ENCODE measurements at places on chromosomes 5 and 9. TPM values are rescaled to one million over a fixed set of nuclear protein-coding genes. Genes with fewer than 3 reads are reported as not detected.

The GLIPR2 gene
- 21.6 TPM for total RNA-seq

DNA sequence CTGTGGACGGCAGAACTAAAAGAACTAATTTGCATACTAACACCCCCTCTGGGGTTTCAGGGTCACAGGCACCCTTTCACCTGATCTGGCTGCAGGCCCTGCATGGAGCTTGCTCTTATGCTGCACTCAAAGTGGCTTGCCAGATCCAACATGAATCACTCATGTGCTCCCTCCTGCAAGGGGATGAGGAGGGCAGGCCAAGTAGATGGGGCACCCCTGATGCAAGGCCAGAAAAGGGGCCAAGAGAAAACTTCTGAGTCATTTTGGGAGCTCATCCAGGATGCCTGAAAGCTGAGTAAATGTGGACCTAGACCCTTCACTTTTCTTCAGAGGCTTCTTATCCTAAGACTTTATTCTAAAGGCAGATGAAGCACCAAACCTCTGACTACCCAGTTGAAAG lies 558.5 kb upstream of the PTGER4 start:
- no peak overlapping the region for H3K27ac ChIP-seq
- H3K36me3 ChIP-seq, result no peaks in the 10 kb centered on the region
- no peak overlapping the region for H3K4me3 ChIP-seq
- H3K4me1 ChIP-seq, result no peaks in the 10 kb centered on the region
- H3K27me3 ChIP-seq, result no peaks in the 10 kb centered on the region

DNA sequence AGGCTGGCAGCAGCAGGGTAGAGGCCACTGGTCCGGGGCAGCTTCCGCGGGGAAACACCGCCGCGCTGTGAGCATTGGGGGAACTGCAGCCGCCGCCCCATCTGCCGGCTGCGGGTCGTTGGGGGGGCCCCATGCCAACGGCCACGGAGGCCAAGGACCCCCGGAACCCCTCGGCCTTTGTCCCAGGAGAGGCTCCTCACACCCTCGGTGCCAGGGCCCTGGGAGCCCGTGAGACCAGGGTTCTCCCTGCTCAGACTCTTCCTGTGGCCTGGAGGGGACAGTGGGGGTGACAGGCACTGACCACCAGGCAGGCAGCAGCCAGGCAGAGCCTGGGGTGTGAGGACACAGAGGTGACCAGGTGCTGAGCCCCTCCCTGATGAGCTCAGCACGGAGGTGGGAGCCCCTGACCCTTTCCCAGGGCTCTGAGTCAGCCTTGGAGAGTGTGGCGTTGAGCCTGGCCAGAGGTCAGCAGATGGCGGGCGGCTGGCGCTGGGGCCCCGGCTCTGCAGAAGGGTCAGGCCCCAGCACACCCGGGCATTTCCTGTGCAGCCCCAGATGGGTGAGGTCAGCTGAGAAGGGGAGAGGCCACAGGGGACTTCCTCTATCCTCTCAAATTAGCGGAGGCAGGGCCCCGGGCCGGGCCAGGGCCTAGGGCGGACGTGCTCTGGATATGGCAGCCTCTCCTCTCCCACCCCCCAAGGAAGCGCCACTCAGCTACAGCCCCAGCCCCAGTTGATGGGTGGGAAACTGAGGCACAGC lies 17.9 kb upstream of the EGFL7 start:
- H3K27ac ChIP-seq, result no peak overlapping the region
- DNase-seq, result peak; percentile 59
- H3K4me1 ChIP-seq, result no peaks in the 10 kb centered on the region
- H3K36me3 ChIP-seq, result no peaks in the 10 kb centered on the region
- H3K27me3 ChIP-seq, result no peaks in the 10 kb centered on the region

DNA sequence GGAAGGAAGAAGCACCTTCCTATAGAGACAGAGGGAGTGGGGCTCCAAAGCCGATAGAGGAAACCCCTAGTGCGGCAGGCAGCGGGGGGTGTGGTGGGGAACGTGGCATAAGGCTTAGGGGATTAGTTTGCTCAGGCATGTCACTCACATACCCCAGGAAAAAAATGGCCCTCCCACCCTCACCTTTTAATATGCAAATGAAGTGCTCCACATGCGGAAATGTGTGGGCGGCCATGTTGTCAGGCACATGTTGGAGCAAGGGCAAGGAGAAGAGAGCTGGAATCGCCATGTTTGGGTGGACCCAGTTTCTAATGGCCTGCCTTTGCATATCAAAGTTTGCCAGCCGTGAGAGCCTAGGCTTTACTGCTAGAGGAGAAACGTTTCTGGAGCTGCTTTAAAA lies 758.8 kb downstream of the NR2F1-AS1 start:
- H3K27me3 ChIP-seq, result no peaks in the 10 kb centered on the region
- no peak overlapping the region for H3K27ac ChIP-seq
- no peak overlapping the region for H3K4me3 ChIP-seq
- H3K36me3 ChIP-seq, result no peaks in the 10 kb centered on the region
- H3K4me1 ChIP-seq, result no peaks in the 10 kb centered on the region

GRCh38 chr5:88940713-88941112 lies 57.7 kb upstream of the MEF2C start:
- H3K27me3 ChIP-seq, result no peaks in the 10 kb centered on the region
- DNase-seq, result no peak
- no peak overlapping the region for H3K27ac ChIP-seq
- no peaks in the 10 kb centered on the region for H3K36me3 ChIP-seq

GRCh38 chr9:129319938-129320481 lies 141.9 kb upstream of the IER5L start:
- H3K36me3 ChIP-seq, result no peaks in the 10 kb centered on the region
- H3K27me3 ChIP-seq, result no peaks in the 10 kb centered on the region
- peak overlapping the region; percentile 85 for H3K27ac ChIP-seq
- H3K4me1 ChIP-seq, result peaks cover 8% of the 10 kb centered on the region
- H3K4me3 ChIP-seq, result peak overlapping the region; percentile 44

The ADAMTS6 gene
- total RNA-seq, result 0.91 TPM

DNA sequence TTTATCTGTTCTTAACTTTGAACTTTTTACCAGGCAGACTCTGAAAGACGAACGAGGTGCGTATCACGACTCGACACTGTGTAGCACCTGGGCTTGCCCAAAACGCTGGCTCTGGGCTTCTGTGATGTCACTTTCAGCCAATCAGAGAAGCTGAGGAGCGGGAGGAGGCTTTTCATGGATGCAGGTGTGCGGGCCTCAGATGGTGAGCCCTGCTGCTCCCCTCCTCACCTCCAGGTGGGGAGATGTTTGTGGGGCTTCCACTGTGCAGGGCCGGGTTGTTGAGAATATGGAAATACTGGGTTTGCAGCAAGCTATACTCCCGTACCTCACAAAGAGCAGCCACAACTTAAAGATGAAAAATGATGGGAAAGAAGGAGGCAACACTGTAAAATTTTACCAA lies 246.3 kb downstream of the IRX2 start:
- no peak overlapping the region for H3K27ac ChIP-seq
- H3K4me1 ChIP-seq, result no peaks in the 10 kb centered on the region
- H3K4me3 ChIP-seq, result no peak overlapping the region
- H3K36me3 ChIP-seq, result no peaks in the 10 kb centered on the region
- DNase-seq, result no peak

DNA sequence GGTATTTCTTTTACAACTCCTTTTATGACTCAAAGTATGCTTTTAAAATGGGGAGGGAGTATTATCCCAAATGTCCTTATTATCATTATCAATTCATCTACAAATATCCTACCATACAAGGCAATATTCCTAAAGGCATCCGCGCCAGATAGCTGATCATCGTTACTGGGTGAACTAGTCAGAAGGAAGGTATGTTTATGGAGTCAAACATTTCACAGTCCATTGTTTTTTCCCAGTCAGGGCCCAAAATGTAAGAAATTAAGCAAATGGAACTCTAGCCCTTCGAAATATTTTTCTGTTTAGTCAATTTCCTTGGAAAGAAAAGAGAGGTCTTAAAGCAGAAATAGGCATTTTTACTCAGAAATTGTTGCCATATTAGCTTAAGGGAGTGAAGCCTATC lies 188.5 kb upstream of the CCNG1 start:
- DNase-seq, result no peak
- no peak overlapping the region for H3K27ac ChIP-seq
- H3K27me3 ChIP-seq, result no peaks in the 10 kb centered on the region
- H3K4me1 ChIP-seq, result no peaks in the 10 kb centered on the region
- no peaks in the 10 kb centered on the region for H3K36me3 ChIP-seq

- no peaks in the 10 kb centered on the region for H3K27me3 ChIP-seq
- no peak overlapping the region for H3K4me3 ChIP-seq
- no peaks in the 10 kb centered on the region for H3K4me1 ChIP-seq
Observed at GRCh38 chr9:109913461-109913810, 133.4 kb downstream of the PALM2AKAP2 start.

DNA sequence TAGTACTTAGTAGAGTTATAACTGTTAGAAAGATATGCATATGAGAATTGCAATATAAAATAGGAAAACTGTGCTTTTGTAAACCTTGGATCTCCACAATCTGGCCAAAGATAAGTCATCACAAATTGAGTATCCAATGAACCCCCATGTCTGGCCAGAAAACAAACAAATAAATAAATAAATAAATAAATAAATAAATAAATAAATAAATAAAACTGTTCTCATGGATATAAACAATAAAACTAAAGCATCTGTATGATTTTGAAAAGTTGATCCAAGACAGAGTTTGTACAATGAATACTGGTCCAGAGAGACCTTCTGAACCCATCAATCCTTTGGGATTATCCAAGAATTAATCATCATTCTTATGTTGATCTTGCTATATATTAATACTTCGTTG lies 367.6 kb upstream of the CDH9 start:
- H3K4me3 ChIP-seq, result no peak overlapping the region
- no peak overlapping the region for H3K27ac ChIP-seq
- no peaks in the 10 kb centered on the region for H3K4me1 ChIP-seq
- no peak for DNase-seq
- no peaks in the 10 kb centered on the region for H3K36me3 ChIP-seq

- no peaks in the 10 kb centered on the region for H3K27me3 ChIP-seq
- H3K27ac ChIP-seq, result no peak overlapping the region
- no peaks in the 10 kb centered on the region for H3K36me3 ChIP-seq
- no peak overlapping the region for H3K4me3 ChIP-seq
- DNase-seq, result no peak
- H3K4me1 ChIP-seq, result no peaks in the 10 kb centered on the region
Observed at GRCh38 chr5:149325166-149325735, 20.0 kb upstream of the GRPEL2 start.

The GFI1B gene
- total RNA-seq, result 0.85 TPM

DNA sequence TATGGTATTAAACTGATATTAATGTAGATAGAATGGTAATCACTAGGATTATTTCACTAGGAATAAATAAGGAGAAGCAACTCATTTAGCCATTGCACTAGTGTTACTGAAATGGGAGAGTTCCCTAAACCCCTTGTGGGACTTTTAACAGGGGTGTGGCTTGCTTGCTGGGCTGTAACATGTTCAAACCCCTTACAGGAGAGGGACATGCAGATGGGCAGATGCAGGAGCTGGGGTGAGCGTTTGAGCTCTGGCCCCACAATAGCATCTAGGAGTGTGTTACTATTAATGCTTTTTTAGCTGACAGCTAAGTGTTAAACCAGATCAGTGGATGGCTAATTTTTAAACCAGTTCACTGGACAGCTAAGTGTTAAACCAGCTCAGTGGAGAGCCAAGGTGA lies 89.3 kb upstream of the ST8SIA4 start:
- H3K27me3 ChIP-seq, result no peaks in the 10 kb centered on the region
- H3K27ac ChIP-seq, result no peak overlapping the region
- H3K36me3 ChIP-seq, result no peaks in the 10 kb centered on the region
- H3K4me1 ChIP-seq, result no peaks in the 10 kb centered on the region
- DNase-seq, result no peak

GRCh38 chr5:10161778-10162177 lies 87.9 kb downstream of the ATPSCKMT start:
- no peak overlapping the region for H3K27ac ChIP-seq
- no peaks in the 10 kb centered on the region for H3K36me3 ChIP-seq
- DNase-seq, result no peak
- no peaks in the 10 kb centered on the region for H3K4me1 ChIP-seq
- no peaks in the 10 kb centered on the region for H3K27me3 ChIP-seq
- no peak overlapping the region for H3K4me3 ChIP-seq

DNA sequence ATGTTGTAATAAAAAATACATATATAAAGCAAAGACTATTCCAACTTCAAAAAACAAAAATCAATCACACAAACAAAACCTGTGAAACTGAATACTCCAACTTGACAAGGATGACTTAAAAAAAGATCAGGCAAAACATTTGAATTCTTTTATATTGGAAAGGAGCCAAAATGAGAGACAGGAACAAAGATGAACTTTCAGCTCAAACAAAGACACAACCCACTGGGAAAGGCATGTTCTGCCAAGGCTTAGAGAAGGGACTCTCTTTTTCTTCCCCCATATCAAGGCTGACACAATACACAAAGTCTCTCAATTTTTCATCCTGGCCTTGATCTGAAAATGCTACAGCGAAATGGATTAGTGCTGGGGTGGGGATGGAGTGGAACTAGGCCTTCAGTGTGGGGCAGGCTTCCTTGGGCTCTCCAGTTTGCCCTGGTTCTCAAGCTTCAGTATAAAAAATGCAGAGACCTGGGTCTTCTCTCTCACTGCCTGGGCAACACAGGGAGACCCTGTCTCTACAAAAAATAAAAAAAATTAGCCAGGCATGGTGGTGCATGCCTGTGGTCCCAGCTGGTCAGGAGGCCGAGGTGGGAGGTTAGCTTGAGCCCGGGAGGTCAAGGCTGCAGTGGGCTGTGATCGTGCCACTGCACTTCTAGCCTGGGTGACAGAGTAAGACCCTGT lies 11.6 kb upstream of the FAM169A start:
- no peak overlapping the region for H3K4me3 ChIP-seq
- H3K27ac ChIP-seq, result no peak overlapping the region
- H3K36me3 ChIP-seq, result no peaks in the 10 kb centered on the region
- no peak for DNase-seq
- no peaks in the 10 kb centered on the region for H3K4me1 ChIP-seq
- H3K27me3 ChIP-seq, result no peaks in the 10 kb centered on the region

DNA sequence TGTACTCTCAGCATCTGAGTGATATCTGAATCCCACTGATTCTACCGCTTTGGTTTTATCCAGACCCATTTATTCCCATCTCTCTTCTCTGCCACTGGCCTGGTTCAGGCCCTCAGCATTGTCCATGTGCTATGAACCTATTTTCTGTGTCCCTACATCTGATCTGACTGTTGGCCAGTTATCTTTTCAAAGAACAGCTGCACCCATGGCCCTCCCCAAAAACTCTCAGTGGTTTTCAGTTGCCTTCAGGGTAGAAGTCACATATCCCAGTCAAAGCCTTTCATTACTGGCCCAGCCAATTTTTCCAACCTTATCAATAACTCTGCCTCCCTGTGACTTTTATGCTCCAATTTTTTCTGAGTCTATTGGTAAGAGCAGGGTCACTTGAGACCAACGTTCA lies 297.0 kb downstream of the TRIM32 start:
- H3K4me1 ChIP-seq, result no peaks in the 10 kb centered on the region
- no peak overlapping the region for H3K4me3 ChIP-seq
- no peaks in the 10 kb centered on the region for H3K36me3 ChIP-seq
- H3K27me3 ChIP-seq, result no peaks in the 10 kb centered on the region

The CDH6 gene
- total RNA-seq, result 2.3 TPM
